ENCODE measurements at places on chromosomes 2 and 18.

GRCh38 chr2:262117-262516, 1.7 kb downstream of the SH3YL1 start:
- DNase-seq: no peak

DNA sequence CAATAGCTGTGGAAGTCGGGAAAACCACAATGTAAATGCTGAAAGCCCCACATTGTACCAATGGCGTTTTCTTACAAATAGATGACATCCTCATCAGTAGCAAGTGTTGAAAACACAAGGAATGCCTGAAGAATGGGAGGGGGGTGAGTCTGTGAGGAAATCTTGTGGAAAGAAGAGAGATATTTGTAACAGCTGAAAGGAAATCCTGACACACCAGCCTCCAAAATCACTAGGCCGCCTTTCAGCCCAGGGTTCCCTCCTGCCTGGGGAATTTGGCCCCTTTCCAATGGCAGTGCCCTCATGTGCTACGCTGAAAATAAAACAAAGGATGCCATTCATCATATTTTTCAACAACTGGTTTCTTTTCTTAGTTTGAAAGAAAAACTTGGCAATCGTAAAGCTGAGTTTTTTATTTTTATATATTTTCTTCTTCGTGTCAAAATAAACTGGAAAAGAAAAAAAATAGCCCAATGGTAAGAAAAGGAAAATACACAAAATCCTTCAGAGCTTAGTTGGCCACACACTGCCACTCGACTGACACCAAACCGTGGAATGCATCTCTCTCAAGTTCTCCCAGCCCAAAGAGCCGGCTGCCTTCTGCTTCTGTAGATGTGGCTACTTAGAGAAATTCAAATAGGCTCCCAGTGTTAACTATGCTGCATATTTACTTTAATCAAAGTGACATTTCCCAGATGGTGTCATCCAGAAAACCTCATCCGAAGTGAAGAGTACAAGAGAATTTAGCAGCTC, 52.0 kb downstream of the FTCDNL1 start:
- DNase-seq: no peak

DNA sequence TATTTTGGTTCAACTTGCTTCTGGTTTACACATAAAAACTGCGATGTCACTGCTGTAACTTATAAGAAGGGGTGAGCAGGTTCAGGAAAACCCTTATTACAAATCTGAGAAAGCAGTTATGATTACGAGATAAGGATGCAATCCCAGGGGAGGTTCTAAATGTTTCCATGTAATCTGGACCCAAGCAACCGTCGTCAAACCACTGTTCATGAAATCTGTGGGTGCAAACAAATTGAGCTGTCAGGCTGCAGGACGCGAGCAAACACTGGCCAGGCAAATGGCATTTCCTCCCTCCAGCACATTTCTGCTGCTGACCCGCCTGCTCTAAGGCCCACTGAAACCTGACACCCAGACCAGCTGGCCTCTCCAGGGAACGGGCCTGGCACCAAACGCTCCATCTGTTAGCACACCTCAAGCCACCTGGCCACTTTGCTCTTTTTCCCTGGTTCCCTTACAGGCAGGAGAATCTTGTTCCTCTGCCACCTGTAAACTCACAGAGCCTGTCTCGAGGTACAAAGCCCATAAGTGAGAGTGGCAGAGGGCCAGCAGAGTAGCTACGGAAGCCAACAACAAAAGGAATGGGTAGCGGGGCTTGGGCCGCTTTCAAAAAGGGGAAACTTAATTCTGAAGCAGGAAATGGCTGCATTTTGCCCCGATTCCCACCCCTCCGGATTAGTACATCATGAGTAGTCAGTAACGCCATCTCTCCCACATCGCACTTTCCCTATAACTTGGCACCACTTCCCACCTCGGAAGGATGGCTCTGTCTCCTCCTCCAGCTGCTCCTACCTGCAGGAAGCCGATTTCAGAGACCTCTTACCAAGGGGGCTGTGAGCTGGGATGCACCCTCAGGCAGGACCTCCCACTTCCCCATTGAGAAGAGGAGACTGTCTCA, 26.5 kb downstream of the CRACDL start:
- DNase-seq: no peak

DNA sequence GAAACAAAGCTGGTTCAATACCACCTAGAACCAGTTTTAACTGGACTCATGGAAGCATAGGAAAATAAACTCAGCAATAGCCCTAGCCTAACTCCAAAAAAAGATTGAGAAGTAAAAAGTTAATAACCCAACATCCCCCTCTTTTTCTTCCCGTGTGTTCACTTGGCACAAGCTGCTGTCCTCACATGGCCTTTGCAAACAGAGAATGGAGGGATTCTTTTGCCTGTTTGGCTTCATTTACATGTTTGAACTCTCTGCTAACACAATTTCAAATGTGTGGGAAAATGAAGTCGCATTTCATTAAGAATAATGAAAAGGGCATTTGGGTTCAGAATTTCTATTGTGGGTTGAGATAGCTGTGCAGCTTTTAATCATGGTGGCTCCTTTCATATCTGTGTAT, 589.2 kb upstream of the LRRTM1 start:
- no peak for DNase-seq

DNA sequence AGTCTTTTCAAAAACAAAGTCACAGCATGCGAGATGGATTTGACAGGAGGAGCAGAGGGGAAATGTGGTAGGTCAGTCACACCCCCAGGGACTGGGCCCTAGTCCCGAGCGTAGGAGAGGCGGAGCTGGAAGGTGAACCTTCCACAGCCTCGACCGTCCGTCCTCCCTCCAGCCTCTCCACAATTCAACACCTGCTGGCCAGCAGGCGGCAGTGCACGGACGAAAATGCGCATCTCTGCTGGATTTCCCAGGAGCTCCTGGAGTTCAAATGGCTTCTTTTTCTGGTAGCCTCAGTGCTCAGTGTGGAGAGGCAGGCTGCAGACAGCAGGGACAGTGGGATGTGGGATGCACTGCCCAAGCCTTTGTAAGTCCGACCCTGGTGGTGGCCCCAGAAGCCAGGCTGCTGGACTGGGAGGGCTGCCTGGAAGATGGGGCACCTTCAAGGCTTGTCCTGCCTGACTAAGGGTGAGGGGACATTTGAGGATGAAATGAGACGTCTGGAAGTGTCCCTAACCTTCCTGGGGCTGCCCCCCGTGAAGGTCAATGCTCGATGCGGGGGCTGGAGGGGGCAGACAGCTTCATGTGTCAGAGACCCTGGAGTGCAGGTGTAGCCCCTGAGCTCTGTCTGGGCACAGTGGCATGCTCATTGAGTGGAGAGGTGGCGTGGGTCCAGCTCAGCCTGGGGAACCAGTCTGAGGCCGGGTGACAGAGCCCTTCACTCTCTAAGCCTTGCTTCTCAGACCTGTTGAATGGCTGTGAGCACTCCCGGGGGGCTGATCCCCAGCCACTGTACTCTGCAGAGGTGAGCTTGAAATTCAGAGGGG, 189.5 kb downstream of the TFCP2L1 start:
- DNase-seq: no peak

GRCh38 chr2:142725386-142725785, 152.1 kb upstream of the KYNU start:
- DNase-seq: no peak

- DNase-seq: no peak
Observed at GRCh38 chr2:219520079-219520478, 5.8 kb downstream of the ASIC4 start.
